ENCODE measurements at places on chromosomes 16 and 17. TPM values are rescaled to one million over a fixed set of nuclear protein-coding genes. Genes with fewer than 3 reads are reported as not detected.

Gene HES7
- not detected for total RNA-seq

Gene MPP2
- total RNA-seq, result 0.13 TPM

Gene METTL23
- 22.1 TPM for total RNA-seq

Gene KCNJ18
- total RNA-seq, result not detected

Gene USP7
- total RNA-seq, result 52.1 TPM

Gene ATAD5
- total RNA-seq, result 1.5 TPM

Gene HBM
- not detected for total RNA-seq

Gene TIGD7
- total RNA-seq, result 2.9 TPM

Gene KRTAP29-1
- not detected for total RNA-seq

Gene ARL6IP1
- total RNA-seq, result 503 TPM

Gene CES3
- total RNA-seq, result not detected

Gene TMEM256
- total RNA-seq, result 212 TPM

Gene C16orf89
- total RNA-seq, result not detected

Gene MYH3
- total RNA-seq, result under 0.01 TPM

Gene TSPOAP1
- not detected for total RNA-seq

Gene PRAC1
- not detected for total RNA-seq

Gene TRPV3
- total RNA-seq, result not detected

Gene C17orf107
- total RNA-seq, result 0.76 TPM

Gene KLHL10
- total RNA-seq, result under 0.01 TPM

Gene NAGS
- 2.0 TPM for total RNA-seq

Gene PLCG2
- 10.4 TPM for total RNA-seq

Gene GRAPL
- 56.0 TPM for total RNA-seq

Gene KRTAP1-1
- total RNA-seq, result not detected

Gene SLC52A1
- 0.25 TPM for total RNA-seq

Gene SEC14L1
- 192 TPM for total RNA-seq

Gene SRCIN1
- under 0.01 TPM for total RNA-seq

Gene CES1
- not detected for total RNA-seq

Gene FMNL1
- 2.9 TPM for total RNA-seq

Gene ANKRD13B
- 3.5 TPM for total RNA-seq

Gene SEPTIN12
- not detected for total RNA-seq

Gene FBXW10B
- not detected for total RNA-seq

Gene ACAP1
- total RNA-seq, result 1.0 TPM

Gene HEATR9
- not detected for total RNA-seq

Gene C16orf96
- total RNA-seq, result not detected

Gene TPSB2
- not detected for total RNA-seq

Gene TP53TG3B
- total RNA-seq, result not detected

Gene OR1A1
- total RNA-seq, result not detected

Gene ZNF469
- 0.39 TPM for total RNA-seq

Gene NLRP1
- total RNA-seq, result 5.4 TPM

Gene CDRT15L2
- not detected for total RNA-seq

Gene SOCS1
- 0.26 TPM for total RNA-seq
